ENCODE measurements at places on chromosomes 3 and 15. TPM values are rescaled to one million over a fixed set of nuclear protein-coding genes. Genes with fewer than 3 reads are reported as not detected.
A peak's percentile ranks its signal among the peaks of the same experiment; 100 is the strongest.

GRCh38 chr15:48411971-48412591 lies 80.9 kb downstream of the DUT start:
- DNase-seq: no peak

DNA sequence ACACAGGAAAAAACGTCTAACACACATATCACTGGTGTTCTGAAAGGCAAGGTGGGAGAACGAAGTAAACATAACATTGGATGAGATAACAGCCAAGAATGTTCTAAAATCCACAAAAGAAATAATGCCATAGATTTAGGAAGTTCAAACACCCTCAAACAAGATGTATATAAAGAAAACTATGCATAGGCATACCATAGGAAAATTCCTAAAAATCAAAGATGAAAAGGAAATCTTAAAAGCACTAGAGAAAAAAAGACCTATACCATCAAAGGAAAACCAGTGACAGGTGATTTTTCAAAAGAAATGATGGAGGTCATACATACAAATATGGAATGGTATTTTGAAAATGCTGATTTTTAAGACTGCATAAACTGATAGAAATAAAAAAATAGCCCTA lies 57.3 kb downstream of the GLB1 start:
- no peak for DNase-seq

DNA sequence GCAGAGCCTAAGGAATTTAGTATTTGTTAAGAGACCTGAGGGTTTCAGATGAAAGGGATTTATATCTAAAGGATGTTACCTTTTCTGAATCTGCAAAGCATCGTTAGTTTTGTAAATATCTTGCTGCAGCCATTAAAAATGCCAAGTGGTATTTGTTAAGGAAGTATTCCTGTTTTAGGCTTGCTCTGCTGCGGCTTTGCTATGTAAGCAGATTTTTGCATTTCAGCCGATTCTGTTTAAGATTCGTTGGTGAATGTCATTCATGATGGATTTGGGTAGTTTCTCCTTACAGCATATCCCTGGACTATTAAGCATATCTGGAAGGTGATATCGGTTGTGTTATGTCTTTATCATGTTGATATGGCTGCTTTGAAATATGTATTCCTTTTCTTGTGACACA lies 1.0 kb downstream of the USP8 start:
- no peak for DNase-seq

MUC4 gene
- total RNA-seq: 203 TPM

CFAP44 gene
- 8.5 TPM for total RNA-seq

STARD9 gene
- 5.2 TPM for total RNA-seq

DPPA4 gene
- not detected for total RNA-seq

LRRC2 gene
- 2.0 TPM for total RNA-seq

- DNase-seq: no peak
Measured at GRCh38 chr3:122488262-122488973, 26.3 kb downstream of the KPNA1 start.

EPHA3 gene
- total RNA-seq: 1.7 TPM

EMC7 gene
- 73.1 TPM for total RNA-seq

- peak; percentile 58 for DNase-seq
Measured at GRCh38 chr15:59501597-59501996, 63.6 kb downstream of the FAM81A start.

DNA sequence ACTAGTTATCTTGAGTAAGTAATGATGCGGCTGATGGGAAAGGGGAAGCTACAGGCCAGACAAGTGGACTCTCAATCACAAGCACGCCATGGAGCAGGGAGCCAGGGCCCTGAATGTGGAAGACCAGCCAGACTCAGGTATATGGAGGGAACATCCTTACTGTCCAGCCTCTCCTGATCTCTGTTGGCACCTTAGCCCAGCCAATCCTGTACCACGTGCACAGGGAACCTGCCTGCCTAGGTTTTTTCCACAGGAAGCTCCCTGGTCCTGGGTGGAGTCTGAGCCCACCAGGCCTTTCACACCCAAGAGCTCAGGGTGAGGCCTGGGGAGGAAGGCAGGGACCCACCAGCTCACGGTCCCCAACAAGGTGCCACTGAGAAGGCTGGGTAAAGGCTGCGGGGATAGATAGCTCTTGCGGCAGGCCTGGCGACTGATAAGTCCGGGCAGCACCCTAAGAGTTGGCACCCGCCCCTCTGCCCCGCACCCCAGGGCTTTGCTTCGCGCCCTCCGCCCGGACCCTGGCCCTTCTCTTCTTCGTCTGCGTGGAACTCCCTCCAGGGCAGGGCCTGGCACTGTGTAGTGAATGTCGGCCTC lies 933 bp upstream of the APEH start:
- DNase-seq: peak; percentile 37

DNA sequence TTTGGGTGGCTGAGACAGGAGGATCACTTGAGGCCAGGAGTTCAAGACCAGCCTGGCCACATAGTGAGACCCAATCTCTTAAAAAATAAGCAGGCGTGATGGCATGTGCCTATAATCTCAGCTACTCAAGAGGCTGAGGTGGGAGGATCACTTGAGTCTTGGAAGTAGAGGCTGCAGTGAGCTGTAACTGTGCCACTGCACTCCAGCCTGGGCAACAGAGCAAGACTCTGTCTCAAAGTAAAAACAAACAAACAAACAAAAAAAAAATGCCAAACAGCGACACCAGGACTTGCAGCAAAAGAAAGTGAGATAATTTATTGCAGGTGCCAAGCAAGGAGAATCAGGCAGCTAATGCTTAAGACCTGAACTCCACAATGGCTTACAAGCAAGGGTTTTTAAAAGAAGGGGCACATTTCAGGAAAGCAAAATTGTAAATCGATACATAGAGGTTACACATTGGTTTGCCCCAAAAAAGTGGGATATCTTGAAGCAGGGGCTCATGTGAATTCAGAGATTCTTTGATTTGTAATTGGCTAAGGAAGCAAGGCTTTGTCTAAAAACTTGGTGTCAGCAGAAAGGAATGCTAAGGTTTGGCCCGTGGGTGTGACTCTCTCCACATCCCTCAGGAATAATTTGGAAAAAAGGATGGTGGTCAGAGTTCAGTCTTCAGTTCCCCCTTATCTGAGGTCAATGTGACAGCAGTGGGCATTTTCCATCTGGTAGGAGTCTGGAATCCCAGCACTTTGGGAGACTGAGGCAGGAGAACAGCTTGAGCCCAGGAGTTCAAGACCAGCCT lies 5.2 kb upstream of the MPI start:
- DNase-seq: no peak

DNA sequence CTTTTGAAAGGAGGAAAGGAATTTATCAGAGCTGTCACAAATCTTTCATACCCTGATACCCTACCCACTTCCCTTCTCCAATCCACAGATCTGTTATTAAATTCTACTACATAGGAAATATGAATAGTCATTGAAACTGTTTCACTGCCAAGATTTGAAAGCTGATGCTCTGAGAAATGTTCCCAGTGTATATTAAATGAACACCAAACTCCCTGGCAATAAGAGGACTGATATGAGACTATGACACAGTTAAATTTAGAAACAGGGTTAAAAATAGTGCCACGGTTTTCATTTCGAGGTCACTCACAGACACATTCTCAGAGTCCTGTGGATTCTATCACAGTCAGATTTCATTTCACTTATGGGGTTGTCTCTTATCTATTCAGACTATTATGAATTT lies 27.2 kb upstream of the GBE1 start:
- no peak for DNase-seq

DNA sequence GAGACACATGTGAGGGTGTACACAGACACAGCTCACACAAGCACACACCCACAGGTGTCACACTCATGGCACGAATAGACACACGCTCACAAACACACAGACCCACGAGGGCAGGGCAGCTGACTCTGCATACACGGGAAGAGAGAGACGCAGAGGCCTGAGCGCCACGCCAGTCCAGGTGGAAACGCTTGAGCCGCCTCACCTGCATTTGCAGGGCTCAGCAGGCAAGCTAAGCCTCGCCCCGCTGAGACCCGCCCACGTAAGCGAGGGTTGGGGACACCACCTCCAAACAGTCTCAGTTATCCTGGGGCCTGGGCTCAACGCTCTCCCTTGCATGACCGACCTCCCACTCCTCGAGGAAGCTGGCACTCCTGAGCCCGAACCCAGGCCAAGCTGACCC lies 73.2 kb downstream of the TLE3 start:
- DNase-seq: no peak

DNA sequence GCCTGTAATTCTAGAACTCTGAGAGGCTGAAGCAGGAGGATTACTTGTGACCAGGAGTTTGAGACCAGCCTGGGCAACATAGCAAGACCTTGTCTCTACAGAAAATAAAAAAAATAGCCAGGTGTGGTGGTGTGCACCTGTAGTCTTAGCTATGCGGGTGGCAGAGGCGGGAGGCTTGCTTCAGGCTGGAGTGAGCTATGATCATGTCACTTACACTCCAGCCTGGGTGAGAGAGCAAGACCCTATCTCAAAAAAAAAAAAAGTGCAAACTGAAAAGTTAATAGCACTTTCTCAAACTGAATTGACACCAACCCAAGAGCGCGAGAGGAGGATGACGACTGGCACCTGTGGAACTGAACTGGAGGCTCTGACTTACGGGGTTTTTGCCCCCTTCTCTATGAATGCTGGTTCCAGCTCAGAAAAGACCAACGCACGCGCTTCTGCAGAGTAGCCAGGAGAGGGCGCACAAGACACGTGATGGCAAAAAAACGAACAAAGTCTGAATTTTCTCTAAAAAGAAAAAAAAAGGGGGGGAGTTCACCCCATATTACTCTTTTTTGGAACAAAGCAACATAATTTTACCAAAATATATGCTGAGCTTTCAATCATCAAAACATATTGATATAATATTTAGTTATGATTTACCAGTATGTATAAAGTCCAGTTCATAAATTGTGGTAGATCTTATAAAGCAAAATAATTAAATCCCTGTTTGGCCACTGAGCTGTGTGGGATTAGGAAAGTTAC lies 23.7 kb downstream of the CFAP92 start:
- peak; percentile 50 for DNase-seq

CACNA2D3 gene
- 0.98 TPM for total RNA-seq

PCOLCE2 gene
- total RNA-seq: 1.0 TPM

MESP1 gene
- total RNA-seq: 10.5 TPM

DNA sequence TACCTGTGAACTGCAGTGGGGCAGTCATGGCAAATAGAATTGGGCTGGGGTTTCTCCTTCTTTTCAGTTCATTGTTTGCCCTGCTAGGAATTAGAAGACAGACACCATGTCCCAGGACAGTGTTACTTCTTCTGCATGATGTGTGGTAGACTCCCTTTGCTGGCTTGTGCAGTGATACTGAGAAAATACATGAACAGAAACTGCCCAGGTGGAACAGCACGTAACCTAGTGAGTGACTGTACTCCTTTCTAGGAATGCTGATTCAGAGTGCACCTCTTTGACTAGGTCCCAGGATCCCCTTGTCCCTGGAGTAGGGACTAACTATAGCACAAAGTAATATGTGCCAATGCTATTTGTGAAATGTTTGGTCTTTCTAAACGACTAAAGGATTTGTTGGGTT lies 10.7 kb upstream of the SLC22A13 start:
- no peak for DNase-seq

DNA sequence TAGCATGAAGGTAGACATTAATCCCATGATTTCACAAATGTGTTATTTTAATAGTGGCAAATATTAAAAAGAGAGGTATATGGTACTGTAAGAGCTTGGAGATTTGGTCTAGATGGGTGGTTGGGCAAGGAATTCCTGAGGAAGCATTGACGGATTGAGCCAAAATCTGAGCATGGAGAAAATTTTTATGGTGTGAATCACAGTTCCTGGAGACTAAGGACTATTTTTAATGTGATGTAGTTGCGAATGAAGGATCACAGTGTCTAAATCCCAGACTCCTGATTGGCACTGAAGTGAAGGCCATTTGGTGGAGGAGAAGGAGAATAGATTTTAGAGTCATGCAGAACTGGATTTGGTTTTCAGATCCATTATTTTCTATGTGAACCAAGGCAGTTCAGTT lies 188.7 kb upstream of the FEZF2 start:
- no peak for DNase-seq

DNA sequence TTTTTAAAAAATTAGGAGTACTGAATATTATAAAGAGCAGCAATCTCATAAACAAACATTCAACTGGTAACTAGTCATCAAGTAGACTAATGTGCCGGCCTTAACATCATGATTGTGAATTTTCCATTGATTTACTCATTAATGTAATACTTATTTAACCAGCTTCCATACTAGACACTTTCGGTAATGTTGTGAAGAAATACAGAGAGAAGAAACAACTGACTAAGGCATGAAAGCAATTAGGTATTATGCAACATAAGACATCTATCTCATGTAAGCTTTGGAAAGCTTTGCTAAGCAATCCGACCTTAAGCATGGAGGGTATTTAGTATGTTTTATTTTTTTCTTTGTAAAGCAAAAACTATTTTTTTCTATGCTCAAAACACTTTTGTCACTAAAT lies 108.0 kb downstream of the IL1RAP start:
- no peak for DNase-seq

GRCh38 chr3:156553705-156554356 lies 1.1 kb downstream of the SSR3 start:
- peak; percentile 29 for DNase-seq

GRCh38 chr15:31392761-31393401 lies 66.2 kb downstream of the KLF13 start:
- DNase-seq: peak; percentile 52

GPR87 gene
- not detected for total RNA-seq

GRCh38 chr15:87609474-87609873 lies 647.1 kb downstream of the NTRK3 start:
- no peak for DNase-seq

SEMA3G gene
- 2.6 TPM for total RNA-seq

RBP2 gene
- 1.4 TPM for total RNA-seq

MFSD1 gene
- total RNA-seq: 54.4 TPM

- no peak for DNase-seq
Measured at GRCh38 chr15:94053626-94054025, 177.7 kb upstream of the MCTP2 start.

CRYGS gene
- total RNA-seq: 2.6 TPM

C15orf62 gene
- 0.74 TPM for total RNA-seq

GRCh38 chr3:40407007-40407406 lies 20.0 kb downstream of the ENTPD3 start:
- DNase-seq: no peak

DNA sequence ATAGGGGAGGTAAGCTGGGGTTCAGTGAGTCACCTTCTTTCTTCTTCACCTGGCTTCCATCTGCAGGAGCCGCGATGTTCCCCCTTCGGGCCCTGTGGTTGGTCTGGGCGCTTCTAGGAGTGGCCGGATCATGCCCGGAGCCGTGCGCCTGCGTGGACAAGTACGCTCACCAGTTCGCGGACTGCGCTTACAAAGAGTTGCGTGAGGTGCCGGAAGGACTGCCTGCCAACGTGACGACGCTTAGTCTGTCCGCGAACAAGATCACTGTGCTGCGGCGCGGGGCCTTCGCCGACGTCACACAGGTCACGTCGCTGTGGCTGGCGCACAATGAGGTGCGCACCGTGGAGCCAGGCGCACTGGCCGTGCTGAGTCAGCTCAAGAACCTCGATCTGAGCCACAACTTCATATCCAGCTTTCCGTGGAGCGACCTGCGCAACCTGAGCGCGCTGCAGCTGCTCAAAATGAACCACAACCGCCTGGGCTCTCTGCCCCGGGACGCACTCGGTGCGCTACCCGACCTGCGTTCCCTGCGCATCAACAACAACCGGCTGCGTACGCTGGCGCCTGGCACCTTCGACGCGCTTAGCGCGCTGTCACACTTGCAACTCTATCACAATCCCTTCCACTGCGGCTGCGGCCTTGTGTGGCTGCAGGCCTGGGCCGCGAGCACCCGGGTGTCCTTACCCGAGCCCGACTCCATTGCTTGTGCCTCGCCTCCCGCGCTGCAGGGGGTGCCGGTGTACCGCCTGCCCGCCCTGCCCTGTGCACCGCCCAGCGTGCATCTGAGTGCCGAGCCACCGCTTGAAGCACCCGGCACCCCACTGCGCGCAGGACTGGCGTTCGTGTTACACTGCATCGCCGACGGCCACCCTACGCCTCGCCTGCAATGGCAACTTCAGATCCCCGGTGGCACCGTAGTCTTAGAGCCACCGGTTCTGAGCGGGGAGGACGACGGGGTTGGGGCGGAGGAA lies 2.6 kb downstream of the ISLR2 start:
- DNase-seq: no peak

All from colonic mucosa (tissue), 4 donors.